ENCODE measurements at places on chromosomes 4 and X.
A peak's percentile ranks its signal among the peaks of the same experiment; 100 is the strongest.

GRCh38 chrX:292900-293897 is 12.0 kb downstream of the PLCXD1 start:
- DNase-seq = no peak

DNA sequence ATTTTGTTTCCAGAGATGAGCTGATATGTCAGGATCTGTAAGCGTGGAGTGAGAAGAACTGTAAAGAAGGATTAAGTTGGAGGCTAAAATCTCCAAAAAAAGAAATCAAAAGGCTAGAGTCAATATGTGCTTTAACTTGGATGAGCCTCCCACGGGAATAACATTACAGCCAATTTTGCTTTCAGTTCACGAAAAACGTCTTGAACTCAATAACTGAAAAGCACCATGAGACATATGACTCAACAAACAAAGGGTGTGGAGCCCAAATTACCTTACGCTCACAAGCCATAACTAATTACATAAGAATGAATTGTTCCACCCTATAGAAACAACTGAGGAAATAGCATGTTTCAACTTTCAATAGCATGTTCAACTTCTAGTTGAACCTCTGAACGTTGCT is 22.3 kb downstream of the TMPRSS11D start:
- no peak for DNase-seq

DNA sequence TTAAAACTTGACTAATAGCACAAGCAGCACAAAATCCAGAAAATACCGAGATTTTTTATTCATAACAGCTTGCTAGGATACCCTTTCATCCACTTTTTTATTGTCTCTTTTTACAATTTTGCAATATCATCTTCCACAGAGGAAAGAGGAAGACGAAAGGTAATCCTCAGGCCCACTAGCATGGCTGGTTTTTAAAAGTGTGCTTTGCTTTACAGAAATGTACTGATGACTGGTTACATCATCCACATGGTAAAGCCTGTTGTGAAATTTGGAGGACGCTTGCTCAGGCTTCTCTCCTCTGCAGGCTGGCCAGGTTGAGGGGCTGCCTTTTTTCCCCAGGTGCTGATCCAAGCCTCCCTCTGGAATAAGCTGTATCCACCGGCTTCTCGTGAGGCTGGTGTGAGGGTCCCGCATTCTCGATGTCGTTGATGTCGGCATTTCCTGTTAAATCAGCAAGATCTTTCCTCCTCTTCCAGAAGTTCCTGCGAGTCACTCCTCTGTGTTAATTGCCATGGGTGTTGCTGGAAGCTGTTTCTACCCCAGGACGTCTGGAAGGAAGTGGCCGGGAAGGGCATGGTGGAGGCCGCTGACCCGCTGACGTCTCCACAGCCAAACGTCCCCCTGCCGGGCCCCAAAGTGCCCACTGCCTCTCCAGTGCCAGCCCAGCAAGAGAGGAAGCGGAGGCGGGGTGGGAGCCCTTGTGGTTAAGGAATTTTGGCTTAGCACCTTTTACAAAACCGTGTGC is 5.8 kb upstream of the DGKQ start:
- DNase-seq = peak; percentile 53

DNA sequence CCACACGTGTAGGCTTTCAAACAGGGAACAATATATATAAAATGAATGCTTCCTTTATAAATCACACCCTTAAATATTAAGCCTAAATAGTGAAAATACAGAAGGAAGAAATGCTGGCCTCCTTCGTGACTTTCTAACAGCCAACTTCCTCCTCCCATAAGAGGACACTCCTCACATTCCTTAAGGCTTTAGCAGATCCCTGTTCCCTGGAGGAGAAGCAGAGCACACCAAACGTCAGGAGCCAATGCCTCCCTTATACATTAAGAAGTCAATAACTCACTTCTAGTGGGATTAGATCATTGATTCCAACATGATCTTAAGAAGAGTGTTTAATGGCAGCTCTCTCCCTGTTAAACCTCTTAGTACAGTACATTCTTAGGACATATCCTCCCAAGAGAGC is 108.4 kb upstream of the FAM241A start:
- no peak for DNase-seq

GRCh38 chrX:38627683-38628082 is 66.3 kb downstream of the TSPAN7 start:
- no peak for DNase-seq

DNA sequence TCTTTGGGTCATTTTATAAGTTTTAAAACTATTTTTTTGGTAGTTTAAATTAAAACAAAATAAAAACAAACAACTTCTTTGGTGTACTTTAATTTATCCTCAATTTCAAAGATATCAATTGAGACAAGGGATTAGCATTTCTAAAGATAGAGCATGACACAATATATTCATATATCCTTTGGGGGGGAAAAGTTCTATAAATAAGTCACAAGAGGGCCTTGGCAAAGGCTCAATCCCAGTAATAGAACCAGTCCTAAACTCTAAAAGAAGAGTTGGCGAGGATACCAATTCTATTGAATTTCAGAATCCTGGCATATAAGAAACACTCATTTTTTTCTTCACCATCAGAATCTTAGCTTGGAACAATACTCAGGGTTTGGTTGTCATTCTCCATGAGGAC is 89.7 kb downstream of the COL4A6 start:
- no peak for DNase-seq

DNA sequence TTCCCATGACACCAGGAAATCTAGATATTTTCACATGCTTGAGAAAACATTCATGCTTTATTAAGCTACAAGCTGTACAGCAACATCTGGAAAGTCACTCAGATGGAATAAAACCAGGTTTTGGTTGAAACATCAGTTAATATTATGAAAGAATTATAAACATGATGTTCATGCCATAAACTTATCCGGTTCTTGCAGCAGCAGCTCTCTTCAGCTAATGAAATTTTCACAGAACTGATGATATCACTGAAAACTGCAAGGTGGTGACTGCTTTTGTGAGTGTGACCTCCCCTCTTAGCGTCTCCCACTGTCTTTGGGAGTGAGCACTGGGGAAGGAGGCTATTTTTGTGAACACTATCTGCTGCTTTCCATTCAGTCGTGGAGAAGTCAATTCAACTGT is 56.9 kb downstream of the ARHGAP10 start:
- no peak for DNase-seq

DNA sequence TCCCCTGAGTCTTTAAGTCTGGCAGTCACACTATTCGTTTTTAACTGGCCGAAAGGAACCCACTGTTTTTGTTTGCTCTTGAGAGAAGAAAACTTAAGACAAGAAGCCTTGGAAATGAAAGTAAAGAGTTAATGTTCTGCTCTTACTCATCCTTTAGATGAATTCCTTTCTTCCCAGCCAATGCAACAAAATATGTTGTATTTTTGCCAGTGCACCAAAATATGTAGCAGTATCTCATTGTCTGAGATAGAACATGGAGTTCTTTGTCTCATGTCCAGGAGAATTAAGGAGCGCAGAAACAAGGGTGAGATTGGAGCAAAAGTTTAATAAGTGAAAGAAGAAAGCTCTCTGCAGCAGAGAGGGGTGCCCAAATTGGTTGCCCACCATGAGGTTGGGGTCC is 12.2 kb downstream of the TENT5D start:
- DNase-seq = no peak

- peak; percentile 26 for DNase-seq
These were observed 49.8 kb upstream of the HSD17B10 start for GRCh38 chrX:53483838-53484405.

DNA sequence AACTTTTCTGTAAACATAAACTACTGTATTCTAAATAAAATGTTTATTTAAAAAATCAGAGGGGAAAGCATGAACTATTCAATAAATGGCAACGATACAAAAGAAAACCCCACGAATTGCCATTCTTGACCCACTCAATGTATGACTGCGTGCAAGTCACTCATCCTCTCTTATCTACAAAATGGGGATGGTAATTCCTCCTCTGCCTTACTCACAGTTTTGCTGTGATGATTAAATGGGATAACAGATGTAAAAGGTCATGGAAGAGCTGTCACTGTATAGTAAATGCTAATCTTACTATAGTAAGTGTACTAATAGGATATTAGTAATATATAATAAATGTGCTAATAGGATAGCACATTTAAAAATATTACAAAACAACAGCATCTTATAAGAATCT is 173.4 kb downstream of the SCFD2 start:
- DNase-seq = no peak

DNA sequence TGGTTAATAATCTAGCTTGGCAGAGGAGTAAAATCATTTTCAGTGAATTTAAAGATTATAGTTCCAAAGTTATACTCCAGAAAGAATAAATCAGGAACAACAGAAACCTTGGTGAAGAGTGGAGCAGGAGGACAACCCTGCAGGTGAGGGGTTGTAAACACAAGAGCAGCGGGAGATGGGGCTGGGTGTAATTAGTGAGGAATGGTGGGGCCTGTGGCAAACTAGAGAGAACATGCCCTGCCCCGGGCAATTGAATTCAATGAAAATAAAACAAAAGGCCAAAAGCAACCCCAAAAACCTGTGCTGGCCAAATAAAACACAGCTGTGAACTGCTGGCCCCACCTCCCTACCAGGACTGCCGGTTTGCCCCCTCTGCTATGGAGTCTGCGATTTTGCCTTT is 325.2 kb downstream of the NR3C2 start:
- DNase-seq = no peak

DNA sequence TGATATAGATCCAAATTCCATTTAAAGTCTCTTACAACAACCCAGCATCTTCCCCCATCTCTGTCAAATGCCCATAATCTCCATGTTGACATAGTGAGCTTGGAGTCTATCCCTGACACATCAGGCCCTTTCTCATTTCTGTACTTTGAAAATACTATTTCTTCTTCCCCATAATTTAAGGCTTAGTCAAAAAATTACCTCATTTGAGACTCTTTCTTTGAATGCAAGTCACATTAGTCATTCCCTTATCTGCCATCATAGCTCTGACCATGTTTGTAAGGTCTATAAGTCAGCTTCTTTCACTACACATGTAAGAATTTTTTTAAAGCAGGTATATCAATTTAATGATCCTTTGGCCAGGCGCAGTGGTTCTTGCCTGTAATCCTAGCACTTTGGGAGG is 99.9 kb downstream of the DDX60 start:
- peak; percentile 68 for DNase-seq

- no peak for DNase-seq
These were observed 21.8 kb upstream of the CXCL6 start for GRCh38 chr4:73814679-73815078.

- DNase-seq = no peak
These were observed 28.9 kb upstream of the HUWE1 start for GRCh38 chrX:53715346-53715924.

DNA sequence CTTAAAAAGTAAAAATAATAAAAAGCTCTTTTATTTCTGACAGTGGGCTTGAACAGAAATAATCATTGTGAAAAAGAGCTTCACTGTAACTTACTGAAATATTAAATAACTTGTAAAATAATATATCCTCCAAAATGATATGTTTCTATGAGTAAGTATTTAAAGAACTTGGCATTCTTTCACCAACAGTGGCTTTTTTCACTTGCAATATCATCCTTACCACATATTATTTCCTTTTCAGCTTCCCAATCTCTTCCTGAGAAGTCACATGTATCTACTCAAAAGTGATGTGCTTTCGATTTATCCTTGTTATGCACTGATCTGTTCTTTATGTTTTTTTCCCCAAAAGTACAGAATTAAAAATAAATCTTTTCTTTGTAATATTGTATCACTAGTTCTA is 2.2 kb upstream of the PCDH18 start:
- peak; percentile 54 for DNase-seq

- no peak for DNase-seq
These were observed 39.5 kb downstream of the KCNE5 start for GRCh38 chrX:109585488-109585887.

DNA sequence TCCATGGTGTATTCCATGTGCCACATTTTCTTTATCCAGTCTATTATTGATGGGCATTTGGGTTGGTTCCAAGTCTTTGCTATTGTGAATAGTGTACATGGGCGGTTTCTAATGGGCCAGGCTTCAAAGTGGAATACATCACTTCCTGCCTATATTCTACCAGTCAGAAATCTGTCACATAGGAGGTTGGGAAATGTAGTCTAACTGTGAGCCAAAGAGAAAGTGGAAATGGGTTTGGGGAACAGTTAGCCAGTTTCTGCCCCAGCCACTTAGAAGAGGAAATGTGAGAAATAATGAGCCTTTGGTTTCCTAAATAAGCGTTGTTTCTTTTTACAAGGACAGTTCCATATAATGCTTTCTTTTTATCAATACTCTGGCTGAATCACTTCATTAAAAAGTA is 85.1 kb upstream of the AP1S2 start:
- no peak for DNase-seq

GRCh38 chr4:8278009-8278395 is 8.4 kb downstream of the HTRA3 start:
- DNase-seq = no peak

DNA sequence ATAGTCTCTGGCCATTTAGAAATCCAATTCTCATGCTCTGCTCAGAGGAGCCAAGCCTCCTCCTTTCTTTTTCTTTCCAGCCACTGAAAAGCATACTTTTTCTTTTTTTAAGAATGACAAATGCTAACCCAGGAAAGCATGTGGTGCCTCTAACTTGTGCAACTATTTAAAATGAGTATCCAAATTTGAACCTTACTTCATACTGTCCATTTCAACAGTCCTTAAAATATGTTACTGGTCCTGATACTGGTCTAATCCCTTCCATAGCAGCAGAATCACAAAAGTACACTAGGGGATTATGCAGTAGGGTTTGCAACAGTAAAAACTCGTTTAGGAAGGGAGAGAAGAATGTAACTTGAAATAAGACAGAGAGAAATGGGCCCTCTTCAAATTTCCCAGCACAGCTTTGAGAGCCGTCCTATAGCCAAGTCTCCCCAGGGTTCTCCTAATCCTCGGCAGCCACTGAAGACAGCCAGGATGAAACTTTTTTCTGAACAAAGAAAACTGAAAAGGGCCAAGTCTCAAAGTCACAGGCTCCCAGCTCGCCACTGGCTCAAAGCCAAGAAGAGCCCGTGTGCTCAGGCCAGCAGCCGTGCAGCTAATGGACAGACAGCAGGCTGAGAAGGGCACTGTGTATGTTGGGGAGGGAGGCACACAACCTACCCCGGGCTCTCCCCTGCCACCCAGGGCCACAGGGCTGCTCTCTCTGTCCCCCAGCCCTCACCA is 39.5 kb downstream of the GPC4 start:
- DNase-seq = no peak

- DNase-seq = no peak
These were observed 12.1 kb upstream of the MANBA start for GRCh38 chr4:102772738-102773340.

DNA sequence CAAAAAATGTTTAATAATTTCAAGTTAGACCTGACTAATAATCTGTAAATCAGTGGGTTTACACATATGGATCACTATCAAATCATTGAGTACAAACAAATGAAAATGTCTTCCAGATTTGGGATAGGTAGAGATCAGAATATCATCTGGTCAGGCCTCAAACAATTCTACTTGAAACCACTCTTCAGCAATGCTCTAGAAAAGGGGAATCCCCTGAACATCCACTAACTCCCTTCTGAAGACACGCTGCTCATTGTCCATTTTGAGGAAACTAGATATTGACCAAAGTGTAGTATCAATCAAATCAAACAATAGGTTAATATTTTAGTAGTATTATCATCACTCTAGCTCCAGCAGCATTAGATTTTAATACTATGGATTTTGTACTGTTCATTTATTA is 46.3 kb downstream of the SULT1E1 start:
- DNase-seq = no peak
